ENCODE measurements at places on chromosomes 12 and 14.

DNA sequence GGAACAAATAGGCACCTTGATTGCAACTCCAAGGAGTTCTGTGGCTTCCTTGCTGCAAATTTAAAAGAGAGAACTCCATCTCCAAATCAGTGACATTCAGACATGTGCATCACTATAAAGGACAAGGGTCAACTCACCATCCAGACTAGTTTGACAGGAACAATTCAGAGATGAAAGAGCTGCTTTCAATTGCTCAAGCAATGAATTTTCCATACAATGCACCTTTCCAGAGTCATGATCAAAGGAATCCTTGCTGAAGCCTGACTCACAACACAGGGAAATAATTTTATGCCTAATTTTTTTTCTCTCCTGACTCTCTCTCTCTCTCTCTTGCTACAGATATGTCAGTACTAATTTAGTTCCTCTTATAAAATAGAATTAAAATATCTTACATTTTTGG, 380.5 kb upstream of the GARIN6 start:
- no peak for DNase-seq

GRCh38 chr12:45431126-45431525, 215.2 kb downstream of the ANO6 start:
- no peak for DNase-seq

DNA sequence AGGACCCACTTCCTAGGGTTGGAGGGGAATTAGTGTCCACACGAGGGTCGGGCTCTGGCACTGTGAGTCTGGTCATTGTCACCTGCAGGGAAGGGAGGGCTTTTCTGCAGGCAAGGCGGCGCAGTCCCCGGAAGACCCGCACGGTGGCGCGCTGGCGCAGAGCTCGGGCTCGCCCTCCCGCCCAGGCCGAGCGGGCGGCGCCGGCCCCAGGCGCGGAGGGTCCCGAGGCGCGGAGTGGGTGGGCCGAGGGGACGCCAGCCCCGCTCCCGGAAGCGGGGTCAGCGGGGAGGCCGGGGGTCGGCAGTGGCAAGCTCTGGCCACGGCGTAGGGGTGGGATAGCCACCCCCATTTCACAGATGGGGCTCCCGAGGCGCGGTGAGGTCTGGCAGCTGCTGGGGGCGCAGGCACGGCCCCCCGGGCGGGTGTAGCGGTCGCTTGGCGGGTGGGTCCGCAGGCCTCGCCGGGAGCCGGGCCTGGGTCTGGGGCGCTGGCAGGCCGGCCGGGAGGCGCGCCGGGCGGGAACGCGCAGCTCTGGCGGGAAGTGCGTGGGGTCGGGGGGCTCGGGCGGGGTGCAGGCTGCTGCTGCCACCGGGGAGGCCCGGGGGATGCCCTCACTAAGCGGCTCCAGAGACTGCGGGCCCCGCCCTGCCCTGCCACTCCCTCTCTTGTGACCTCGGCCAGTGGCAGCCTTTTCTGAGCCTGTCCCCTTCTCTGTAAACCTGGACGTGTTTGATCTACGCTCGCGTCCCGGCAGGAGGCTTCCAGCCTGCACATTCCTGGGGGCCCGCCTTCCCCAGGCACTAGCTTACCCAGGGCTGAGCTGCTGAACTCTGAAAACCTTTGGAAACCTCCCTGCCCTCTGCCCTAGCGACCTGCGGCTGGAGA, 46.1 kb downstream of the CYP46A1 start:
- peak; percentile 45 for DNase-seq

DNA sequence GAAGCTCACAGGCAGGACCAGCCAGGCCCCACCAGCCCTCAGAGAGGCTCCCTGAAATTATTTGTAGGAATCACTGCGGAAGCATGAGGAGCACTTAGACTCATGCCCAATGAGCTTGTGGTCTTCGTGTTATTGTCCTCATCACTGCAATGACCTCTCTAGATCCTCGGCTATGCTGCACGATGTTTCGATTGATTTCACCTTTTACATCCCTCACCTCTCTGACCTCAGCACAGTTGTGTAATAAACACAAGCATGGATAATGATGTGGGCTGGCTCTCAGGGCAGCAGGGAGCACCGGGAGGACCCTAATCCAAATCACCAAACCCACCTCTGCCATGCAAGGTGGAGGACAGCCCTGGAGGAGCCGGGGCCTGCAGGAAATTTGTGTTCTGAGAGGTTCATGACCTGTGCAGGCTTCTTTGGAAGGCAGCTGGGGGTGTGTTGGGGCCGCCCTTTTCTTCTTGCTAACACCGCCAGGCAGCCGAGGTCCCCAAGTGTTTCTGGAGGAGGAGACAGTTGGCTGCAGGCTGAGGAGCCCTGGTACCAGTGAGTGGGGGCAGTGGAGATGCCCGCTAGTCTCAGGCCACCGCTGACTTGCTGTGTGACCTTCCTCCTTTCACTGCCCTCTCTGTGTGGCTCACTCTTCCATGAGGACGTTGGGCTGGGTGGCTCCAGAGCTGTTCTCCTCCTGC, 29.5 kb upstream of the EML1 start:
- no peak for DNase-seq

DNA sequence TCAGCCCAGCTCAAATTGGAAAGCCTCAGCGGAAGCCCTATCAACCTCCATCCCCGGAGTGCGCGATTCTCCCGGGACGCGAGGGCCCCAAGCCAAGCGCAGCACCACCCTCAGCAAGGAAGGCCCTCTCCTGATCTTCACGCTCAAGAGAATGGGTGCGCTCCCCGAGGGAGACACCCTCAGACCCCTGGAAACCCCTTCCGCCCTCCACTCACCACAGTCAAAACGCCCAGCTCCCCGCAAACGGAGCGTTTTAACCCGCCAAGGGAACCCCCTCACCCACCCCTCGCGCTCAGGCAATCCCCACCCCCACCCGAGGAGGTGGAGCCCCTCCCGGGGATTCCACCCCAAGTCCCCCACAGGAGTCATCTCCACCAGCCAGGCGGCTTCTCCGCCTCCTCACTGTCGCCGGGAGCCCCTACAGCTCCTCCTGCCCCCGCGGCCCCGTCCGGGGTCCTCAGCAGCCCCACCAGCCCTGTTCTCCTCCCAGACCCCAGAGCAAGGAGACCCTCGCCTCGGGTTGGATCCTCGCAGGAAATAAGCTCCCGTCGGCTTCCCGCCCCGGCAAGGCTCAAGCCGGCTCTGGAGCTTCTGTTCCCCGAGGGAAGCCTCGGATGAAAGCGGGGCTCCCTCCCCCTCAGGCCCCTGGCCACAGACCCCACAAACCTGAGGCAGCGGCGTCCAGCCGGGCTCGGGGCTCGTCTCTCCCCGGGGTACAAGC, 507 bp downstream of the BAZ2A start:
- DNase-seq: peak; percentile 43

- no peak for DNase-seq
Measured at GRCh38 chr12:9341260-9341585, 133.0 kb upstream of the PZP start.

DNA sequence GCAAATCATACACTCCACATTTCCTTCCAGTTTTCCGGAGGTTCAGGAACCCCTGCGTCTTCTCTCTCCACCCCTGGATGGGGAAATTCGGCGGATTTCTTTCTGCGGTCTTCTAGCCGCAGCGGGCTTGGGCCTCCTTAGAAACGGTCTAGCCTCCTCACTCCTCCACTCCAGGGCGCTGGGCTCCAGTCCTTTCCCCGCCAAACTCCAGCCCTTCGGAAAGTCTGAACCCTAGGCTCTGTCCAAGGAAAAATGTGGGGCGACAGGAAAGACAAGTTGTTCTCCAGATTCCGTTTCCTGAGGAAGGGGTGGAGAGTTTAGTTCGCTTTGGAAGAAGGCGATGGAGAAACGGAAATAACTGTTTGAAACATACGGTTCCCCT, 1.4 kb upstream of the HOXC10 start:
- no peak for DNase-seq

- DNase-seq: no peak
Measured at GRCh38 chr12:13811061-13811460, 170.3 kb downstream of the GRIN2B start.

DNA sequence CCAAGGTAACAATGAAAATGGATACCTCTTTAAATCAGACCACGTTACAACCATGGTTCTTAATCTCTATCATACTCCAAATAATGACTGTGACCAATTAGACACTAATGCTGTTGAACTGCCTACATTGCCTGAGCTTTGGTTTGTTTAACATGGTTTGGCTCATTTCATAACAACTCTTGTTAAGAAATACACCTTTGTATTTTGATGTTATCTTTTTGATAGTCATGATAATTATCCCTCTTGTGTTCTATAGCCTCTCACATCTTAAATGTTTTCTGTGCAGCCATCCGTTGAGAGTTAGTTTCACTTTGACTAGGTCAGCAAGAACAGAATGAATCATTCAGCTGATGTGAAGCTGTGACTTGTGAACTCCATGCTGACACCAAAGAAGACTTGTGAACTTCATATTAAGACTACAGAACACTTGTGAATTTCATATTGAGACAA, 75.5 kb upstream of the RERGL start:
- peak; percentile 18 for DNase-seq

GRCh38 chr12:6334940-6335450, 6.9 kb downstream of the TNFRSF1A start:
- no peak for DNase-seq

GRCh38 chr14:100020629-100021028, 44.6 kb upstream of the EVL start:
- DNase-seq: peak; percentile 15

DNA sequence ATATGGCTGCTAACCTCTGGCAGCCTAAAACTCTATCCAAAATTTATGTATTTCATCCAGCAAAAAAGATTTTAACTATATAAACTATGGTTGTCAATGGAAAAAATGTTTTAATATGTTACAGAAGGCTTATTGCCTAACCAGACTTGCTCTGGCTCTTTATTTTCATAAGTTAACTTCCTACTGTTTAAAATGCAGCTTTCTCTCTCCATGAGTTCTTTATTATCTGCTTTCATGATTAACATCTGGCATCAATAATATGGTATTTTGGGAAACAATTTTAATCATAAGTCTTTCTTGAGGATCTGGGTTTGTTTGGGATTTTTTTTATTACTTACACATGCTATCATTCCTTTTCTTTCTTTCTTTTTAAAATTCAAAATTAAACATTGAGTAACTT, 20.5 kb downstream of the KERA start:
- DNase-seq: no peak

DNA sequence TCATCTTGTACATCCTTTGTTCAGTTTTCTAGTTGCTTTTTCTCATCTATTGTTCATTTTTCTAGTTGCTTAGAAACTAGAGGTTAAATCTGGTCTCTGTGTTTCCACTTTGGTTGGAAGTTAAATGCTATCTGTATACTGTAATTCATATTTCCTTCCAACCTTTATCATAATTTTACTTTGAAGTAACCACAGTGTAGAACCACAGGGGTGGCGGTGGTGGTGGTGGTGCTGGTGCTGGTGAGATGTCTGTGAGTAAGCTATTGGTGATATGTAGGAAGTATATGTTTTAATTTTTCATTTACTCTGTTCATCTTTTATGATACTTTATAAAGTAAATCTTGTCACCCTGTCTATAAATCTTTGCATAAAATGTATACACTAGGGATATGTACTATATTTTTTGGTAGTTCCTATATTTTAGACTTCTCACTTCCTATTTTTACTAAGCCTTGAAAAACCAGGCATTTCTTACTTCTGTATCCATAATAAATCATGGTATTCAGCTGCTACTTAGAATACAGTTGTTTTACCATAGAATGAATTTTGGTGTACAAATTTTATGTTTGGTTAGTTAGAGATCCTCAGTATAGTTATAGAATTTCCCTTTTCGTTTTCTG, 31.9 kb downstream of the CCDC91 start:
- DNase-seq: no peak

Data from midbrain (tissue), 1 donor.